ENCODE measurements at places on chromosomes 11 and 22. TPM values are rescaled to one million over a fixed set of nuclear protein-coding genes. Genes with fewer than 3 reads are reported as not detected.

Gene BDNF
- polyA plus RNA-seq = 1.2 TPM

DNA sequence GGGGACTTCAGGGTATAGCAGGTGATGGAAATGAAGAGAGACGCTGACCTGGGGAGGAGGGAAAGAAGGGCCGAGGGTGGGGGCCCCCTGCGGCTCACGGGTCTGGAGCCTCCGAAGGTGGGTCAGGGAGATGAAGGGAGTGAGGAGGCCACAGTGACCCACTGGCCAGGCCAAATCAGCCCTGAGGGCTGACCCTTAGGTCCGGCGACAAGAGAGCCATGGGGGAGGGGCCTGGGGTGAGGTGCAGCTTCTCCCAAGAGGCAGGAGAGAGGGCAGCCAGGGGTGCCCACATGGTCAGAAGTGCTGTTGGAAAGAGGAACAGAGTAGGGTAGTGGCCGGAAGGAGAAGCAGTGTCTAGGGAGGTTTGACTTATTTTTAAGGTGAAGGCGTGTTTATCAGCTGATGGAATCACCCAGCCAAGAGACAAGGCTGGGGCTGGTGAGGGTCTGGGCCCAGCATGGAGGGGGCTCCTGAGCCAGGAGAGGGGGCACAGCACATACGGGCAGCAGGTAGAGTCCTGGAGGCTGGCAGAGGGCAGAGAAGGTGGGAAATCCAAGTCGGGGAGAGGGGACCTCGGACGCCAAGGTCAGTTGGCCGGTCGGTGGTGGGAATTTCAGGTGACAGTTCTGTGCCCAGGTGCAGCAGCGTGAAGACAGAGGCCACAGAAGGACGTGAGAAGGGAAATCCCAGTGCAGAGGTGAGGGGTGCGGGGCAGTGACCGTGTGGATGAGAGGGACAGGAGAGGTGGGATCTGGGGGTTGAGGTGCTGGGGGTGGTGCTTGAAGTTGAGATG, 49.0 kb downstream of the LINC01488 start:
- no peak for DNase-seq

DNA sequence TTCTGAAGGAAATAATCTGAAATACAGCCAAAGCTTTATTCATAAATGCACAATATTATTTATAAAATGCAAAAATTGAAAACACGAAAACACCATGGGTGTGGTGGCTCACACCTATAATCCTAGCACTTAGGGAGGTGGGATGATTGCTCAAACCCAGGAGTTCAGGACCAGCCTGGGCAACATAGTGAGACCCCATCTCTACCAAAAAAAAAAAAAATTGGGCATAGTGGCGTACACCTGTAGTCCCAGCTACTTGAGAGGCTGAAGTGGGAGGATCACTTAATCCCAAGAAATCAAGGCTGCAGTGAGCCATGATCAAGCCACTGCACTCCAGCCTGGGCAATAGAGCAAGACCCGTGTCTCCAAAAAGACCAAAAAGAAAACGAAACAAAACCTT, 5.2 kb upstream of the RDX start:
- DNase-seq = no peak

- no peak for DNase-seq
Observed at GRCh38 chr22:22684580-22685561, 40.5 kb downstream of the GGTLC2 start.

DNA sequence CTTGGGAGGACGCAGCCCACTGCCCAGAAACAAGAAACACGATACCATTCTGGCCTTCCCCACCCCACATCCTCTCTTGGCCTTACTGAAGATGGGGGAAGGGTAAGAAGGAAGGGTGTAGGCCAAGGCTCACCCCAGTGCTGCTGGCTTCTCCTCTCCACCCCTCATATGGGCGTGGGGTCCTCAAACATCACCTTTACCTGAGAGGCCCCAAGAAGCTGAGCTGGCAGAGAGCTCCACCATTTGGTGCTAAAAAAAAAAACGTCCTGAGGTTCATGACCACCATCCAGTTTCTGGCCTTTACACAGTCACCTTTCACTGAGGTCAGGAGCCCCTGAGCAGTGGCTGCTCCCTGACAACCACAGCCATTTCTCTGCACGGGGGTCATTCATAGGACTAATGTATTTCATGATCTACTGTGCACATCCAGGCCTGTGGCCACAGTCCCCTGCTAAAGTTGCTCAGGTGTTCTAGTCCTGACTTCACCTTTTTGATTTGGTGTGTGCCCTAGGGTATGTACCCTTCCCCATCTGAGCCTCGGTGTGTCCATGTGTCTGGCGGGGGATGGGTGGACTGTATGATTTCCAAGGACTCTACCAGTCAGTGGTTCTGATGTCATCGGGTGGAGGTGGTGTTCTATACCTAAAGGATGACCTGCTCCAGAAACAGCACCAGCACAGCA, 15.1 kb downstream of the RHOG start:
- DNase-seq = no peak

GRCh38 chr11:57639321-57640067, 10.2 kb downstream of the YPEL4 start:
- no peak for DNase-seq

GRCh38 chr22:49079027-49079725, 748.5 kb downstream of the BRD1 start:
- DNase-seq = no peak
